Jurkat, Clone E6-1 (cell line): ENCODE measurements at places on chromosomes 12 and 14.

GRCh38 chr12:15638231-15638630 lies 151.0 kb downstream of the EPS8 start:
- no peak for DNase-seq

DNA sequence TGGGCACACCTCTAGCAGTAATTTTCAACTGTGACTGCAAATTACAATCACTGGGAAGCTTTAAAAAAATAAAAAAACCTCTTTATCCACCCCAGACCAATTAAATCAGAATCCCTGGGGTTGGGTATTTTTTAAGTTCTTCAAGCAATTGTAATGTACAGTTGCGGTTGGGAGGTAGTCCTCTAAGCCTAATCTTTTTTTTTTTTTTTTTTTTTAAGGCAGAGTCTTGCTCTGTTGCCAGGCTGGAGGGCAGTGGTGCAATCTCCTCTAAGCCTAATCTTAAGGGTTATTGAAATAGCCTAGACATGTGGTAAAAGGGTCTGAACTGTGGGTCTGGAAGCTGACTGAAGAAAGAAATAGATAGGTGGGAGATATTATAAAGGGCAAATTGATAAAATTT lies 230.5 kb downstream of the AKAP6 start:
- no peak for DNase-seq

GRCh38 chr14:91153360-91153759 lies 39.5 kb downstream of the DGLUCY start:
- no peak for DNase-seq

GRCh38 chr14:59130462-59130861 lies 58.0 kb upstream of the DAAM1 start:
- DNase-seq = no peak

- DNase-seq = no peak
Observed at GRCh38 chr12:98439471-98439951, 75.9 kb upstream of the TMPO start.
